ENCODE measurements at places on chromosomes 1 and 21.

DNA sequence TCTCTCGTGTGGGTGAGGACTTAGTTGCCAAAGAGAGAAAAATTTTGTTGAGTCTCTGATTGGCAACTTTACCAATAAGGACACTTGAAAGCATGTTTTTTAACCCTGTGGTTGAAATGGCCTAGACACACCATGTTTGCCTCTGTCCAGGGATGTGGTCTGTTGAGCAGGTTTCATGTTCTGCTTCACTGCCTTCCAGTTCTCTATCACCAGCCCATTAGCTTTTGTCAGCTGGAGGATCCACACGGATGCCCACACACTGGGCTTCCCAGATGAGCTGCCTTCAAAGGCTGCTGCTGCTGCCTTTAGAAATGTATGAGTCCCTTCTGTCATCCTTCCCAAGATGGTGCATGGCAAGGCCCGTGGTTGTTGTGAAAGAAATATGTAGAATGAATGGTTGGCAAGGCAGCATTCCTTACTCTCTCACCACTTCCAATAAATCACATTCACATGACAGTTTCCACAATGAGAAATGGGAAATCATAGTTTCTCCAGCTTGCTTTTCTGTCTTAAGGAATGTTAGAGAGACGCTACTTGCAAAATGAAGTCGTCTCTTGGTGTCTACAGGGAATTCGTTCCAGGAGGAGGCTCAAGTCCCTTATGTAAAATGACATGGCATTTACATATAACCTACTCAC, 108.2 kb upstream of the SLC35F3 start:
- no peak for DNase-seq

DNA sequence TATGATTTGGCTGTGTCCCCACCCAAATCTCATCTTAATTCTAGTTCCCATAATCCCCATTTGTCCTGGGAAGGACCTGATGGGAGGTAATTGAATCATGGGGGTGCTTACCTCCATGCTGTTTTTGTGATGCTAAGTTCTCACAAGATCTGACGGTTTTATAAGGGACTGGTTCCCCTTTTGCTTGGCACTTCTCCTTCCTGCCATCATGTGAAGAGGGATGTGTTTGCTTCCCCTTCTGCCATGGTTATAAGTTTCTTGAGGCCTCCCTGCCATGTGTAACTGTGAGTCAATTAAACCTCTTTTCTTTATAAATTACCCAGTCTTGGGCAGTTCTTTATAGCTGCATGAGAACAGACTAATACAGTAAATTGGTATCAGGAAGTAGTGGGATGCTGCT, 114.1 kb downstream of the ZNF648 start:
- DNase-seq = no peak

DNA sequence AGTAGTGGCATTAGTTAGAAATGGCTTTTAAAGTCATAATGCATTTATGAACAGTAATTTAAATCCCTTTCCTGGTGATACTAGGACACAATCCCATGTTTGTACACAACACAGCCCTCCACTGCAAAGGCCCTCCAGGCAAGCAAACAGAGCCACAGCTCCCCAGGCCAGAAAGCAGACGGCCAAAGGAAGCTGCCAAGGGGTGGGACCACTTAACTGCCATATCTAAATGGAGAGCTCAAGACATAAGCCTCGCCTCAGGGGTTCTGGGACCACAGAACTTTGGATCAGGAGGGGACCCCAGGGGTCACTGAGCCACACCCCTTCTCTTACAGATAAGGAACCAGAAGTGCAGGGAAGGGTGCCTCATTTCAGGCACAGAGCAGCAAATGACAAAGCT, 189.7 kb downstream of the KCNH1 start:
- peak; percentile 51 for DNase-seq

GRCh38 chr1:59645893-59646292, 168.9 kb upstream of the HOOK1 start:
- DNase-seq = no peak

- no peak for DNase-seq
These were observed 68.6 kb downstream of the MEGF6 start for GRCh38 chr1:3542676-3543075.

DNA sequence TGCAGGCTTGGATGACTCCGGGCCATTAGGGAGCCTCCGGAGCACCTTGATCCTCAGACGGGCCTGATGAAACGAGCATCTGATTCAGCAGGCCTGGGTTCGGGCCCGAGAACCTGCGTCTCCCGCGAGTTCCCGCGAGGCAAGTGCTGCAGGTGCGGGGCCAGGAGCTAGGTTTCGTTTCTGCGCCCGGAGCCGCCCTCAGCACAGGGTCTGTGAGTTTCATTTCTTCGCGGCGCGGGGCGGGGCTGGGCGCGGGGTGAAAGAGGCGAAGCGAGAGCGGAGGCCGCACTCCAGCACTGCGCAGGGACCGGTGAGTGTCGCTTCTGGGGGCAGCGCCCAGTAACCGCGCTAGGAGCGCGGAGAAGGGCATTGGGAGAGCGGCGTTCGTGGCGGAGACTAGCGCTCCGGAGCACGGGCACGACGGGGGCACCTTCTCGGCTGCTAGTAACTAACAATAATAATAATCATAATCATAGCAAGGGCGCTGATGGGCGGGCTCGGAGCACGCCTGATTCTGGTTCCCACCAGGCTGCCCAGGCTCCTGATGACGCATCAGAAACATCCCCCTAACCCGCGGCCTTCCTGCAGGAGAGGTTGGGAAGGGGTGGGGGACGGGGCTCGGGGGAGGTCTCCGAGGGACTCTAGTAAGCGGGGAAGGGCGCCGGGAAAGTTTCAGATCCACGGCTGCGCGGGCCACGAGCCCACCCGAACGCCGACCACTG, at the start of gene MX1:
Gene MX1 (plus strand): TSS at position 286 of the 722 bp plus-strand sequence. CDS start 5,832 bp downstream, outside the sequence.
- DNase-seq = peak; percentile 18

- DNase-seq = no peak
These were observed 1.8 kb downstream of the LAMB3 start for GRCh38 chr1:209650454-209650853.

- no peak for DNase-seq
These were observed 105.0 kb upstream of the SAMD11 start for GRCh38 chr1:818618-819291.

- no peak for DNase-seq
These were observed 48.2 kb downstream of the SLC9A1 start for GRCh38 chr1:27106561-27107323.

DNA sequence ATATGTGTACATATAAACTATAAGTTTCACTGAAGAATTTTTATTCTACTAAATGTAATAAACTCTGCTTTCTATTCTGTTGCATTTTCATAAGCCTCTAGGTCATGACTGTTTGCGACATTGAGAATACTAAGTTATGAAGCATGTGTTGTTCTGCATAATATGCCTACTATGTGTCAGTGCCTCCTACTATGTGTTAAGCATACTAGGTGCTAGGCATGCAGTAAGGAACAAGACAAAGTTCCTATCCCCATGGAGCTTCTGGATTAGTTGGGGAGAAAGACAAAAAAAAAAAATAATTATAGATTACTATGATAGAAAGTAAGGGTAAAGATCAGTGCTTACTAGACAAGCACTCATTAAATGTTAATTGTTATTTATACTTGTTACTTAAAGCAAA, 1.3 kb downstream of the SDCCAG8 start:
- no peak for DNase-seq

GRCh38 chr1:6275826-6276782, 15.2 kb upstream of the GPR153 start:
- peak; percentile 78 for DNase-seq

GRCh38 chr1:36008546-36009197, 75.2 kb upstream of the TEKT2 start:
- DNase-seq = no peak

DNA sequence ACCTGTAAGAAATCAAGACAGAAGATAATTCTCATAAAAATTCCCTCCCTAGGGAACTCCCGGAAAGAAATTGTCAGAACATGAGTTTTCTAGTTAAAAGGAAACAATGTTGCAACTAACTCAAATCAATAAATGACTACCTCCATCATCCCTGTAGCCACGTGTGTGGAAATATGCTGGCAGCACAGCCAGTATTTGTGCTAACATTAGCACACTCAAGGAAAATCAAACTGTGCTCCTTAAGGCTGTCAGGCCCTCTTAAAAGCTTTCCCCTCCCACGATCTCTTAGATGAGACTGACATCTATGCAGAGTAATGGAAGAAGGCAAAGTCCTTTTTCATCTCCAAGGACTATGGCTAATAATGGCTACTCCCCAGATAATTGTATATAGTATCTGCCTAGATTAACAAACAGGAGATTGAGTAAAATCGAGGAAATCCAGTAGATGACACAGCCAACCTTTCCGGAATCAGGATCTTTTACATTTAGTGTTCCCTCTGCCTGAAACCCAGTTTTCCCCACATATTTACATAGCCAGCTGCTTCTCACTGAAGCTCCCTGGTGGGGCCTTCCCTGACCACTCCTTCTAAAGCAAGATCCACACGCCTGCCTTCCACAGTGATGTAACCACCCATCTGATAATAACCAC, 50.9 kb upstream of the NR5A2 start:
- no peak for DNase-seq

GRCh38 chr1:44604157-44604955, 69.9 kb downstream of the TMEM53 start:
- no peak for DNase-seq

- DNase-seq = no peak
These were observed 1.9 kb upstream of the LHX8 start for GRCh38 chr1:75132242-75132811.

DNA sequence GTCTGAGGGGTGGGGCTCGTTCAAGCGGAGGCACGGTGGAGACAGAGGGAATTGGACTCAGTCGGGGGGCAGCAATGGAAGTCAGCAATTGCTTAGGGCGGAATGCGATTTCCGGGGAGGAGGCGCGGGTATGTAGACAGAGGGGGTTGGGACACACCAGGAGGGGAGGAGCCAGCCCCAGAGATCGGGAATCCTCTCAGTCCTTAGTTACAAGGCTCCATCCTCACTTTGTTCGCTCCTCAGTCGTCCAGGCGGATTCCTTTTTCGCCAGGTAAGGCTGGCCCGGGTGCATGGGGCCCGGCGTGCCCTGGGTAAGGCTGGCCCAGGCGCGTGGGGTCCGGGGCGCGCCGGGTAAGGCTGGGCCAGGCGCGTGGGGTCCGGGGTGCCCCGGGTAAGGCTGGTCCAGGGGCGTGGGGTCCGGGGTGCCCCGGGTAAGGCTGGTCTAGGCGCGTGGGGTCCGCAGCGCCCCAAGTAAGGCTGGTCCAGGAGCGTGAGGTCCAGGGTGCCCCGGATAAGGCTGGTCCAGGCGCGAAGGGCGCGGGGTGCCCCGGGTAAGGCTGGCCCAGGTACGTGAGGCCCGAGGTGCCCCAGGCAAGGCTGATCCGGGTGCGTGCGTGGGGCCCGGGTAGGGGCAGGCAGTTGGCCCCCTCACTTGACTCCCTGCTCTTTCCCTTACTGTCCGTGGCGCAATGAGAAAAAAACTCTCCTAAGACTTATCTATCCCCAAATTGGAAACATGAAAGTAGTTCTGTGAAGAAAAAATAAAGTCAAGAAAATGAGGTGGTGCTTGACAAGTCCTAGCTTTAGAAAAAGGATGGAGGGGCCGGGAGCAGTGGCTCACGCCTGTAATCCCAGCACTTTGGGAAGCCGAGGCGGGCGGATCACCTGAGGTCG, at the start of gene L1TD1:
Gene L1TD1 (plus strand): TSS at position 199 of the 894 bp plus-strand sequence. CDS start 11,780 bp downstream, outside the sequence.
- DNase-seq = no peak

DNA sequence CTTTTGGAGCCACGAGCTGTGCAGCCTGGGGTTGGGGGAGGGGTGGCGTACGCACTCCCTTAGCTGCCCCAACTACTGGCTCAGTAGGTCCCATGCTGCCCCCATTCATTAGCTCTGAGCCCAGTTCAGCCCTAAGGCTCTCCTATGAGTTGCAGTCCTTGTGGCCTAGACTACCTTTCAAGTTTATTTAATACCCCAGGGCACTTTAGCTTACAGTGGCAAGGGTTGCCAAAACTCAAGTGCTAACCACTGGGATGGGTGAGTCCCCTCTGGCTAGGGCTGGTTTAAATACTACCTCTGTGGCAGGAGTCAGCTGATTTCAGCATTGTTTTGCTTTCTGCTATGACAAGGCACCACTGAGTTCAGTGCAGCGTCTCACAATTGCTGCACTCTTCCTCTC, 118.2 kb downstream of the ODF2L start:
- no peak for DNase-seq

DNA sequence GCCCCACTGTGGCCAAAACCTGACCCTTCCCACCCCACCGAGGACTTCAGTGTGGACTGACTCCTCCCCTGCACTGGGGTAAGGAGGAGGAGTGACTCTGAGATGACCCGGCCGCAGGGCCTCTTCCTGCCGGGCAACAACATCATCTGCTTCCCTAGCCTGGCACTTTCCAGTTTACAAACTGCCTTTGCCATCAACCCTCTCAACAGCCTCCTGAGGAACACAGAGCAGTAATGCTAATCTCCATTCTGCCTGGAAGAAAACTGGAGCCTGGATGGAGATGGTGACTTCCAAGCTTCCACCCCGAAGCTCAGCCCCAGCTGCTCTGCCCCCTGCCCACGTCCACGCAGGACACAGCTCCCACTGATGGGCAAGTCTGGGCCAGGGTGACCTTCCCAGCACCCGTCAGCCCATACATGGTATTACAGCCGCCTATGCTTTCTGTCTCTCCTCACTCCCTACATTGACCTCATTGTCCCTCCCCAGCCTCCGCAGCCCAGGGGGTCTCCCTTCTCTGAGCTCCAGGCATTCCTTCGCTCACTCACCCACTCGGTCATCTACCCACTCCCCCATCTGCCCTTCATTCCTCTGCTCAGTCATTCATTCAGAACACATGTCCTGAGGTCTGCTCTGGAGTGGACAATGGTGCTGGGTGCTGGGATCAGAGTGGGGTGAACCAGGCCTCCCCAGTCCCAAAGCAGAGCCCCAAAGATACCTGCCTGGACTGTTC, 34.2 kb downstream of the RAP1GAP start:
- no peak for DNase-seq

- no peak for DNase-seq
These were observed 32.8 kb upstream of the CHRM3 start for GRCh38 chr1:239353536-239353935.

DNA sequence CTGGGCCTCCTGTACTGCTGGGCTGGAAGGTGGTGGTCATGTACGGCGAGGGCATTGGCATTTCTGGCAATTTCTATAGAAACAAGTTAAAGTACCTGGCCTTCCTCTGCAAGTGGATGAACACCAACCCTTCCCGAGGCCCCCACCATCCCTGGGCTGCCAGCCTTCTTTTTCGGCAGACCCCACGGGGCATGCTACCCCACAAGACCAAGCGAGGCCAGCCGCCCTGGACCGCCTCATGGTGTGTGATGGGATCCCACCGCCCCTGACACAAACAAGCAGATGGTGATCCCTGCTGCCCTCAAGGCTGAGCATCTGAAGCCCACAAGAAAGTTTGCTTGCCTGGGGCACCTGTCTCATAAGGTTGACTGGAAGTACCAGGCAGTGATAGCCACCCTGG, 76.0 kb downstream of the NFASC start:
- no peak for DNase-seq
